ENCODE measurements at places on chromosomes 11 and 22.
A peak's percentile ranks its signal among the peaks of the same experiment; 100 is the strongest.

GRCh38 chr11:380491-380890 lies 11.2 kb downstream of the B4GALNT4 start:
- DNase-seq: no peak

DNA sequence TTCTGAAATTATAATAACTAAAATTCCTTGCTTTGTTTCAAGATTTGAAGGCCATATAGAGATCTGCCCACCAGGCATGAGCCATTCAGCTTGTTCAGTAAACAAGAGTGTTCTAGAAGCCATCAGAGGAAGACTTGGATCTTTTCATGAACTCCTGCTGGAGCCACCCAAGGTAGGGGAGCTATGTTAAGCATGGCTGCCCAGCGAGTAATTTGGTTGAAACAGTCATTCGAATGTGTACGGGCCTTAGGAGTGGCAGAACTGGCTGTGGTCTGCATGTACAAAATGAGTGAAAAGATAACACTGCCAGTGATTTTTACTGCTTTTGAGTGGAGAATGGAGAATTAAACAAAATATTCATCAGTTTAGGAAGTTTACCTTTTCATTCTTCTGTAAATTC lies 103.7 kb downstream of the PPP6R3 start:
- no peak for DNase-seq

GRCh38 chr11:102318469-102318868 lies 1.2 kb downstream of the BIRC3 start:
- peak; percentile 32 for DNase-seq

DNA sequence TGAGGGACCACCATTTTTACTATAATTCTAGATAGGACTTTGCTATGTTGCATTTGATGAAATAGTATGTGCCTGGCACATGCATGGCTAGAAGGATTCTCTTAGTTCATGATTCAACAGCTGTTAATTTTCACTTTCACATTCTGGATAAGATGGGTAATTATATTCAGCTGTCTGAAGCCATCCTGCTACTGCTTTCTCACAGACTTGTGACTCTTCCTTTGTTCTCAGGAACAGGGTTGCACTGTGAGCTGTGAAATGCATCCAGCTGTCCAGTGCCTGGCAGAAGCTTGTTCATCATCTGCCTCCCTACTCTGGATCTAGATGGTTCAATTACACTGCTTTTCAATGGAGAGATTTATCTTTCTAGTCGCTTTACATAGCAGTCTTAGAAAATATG lies 610.1 kb upstream of the ANO5 start:
- DNase-seq: no peak

DNA sequence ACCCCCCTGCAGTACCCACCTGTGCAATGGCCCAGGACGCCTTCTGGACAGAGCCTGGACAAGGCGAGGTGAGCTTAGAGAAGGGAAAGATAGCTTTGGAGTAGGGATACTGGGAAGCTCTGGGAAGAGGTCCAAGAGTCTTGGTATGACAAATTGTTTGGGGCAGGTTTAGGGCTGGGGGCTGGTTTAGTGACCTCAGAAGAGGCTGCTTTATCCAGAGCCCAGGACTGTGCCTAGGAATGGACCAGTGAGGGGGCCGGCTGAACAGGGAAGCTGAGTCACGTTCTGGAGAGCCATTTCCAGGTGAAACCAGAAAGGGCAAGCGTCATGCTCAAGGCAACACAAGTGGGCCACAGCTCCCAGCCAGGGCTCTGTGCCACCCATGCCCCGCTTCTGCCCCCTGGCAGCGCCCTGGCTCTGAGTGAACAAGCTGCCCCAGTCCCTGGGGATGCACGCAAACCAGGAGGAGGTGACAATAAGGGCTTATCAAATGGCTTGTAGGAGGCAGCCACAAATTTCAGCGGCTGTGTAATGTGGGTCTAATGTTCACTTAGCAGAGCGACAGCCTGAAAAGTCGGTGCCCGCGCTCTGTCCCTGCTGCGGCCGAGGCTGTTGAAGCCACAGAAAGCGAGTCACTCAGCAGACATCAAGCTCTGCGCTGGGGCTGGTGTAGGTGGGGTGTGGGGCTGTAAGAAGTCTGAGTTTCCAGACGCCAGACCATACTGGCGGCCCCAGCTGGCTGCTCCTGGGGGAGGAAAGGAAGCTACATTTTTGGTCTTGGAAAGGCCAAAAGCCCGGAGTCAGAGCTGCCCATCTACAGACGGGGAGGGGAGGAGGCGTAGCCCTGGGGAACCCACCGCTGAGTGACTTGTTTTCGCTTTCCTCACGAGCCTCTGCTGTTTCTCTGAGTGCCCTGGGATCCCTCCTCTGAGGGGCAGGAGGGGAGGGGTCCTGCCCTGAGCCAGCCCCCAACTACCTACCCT lies 18.3 kb upstream of the SYT7 start:
- peak; percentile 67 for DNase-seq

DNA sequence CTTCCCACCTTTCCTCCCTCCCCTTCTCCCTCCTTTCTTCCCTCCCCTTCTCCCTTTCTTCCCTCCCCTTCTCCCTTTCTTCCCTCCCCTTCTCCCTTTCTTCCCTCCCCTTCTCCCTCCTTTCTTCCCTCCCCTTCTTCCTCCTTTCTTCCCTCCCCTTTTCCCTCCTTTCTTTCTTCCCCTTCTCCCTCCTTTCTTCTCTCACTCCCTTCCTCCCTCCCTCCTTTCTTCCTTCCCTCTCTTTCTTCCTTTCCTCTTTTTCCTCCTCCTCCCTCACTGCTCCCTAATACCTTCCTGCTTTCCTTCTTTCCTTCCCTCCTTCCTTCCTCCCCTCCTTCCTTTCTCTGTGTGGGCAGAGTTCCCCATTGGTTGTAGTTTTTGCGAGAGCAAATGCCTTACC lies 76.1 kb downstream of the PGR start:
- DNase-seq: no peak

- DNase-seq: peak; percentile 58
Measured at GRCh38 chr11:99020352-99021225, at the start of gene CNTN5. Gene CNTN5 (plus strand): TSS chr11:99020949.

DNA sequence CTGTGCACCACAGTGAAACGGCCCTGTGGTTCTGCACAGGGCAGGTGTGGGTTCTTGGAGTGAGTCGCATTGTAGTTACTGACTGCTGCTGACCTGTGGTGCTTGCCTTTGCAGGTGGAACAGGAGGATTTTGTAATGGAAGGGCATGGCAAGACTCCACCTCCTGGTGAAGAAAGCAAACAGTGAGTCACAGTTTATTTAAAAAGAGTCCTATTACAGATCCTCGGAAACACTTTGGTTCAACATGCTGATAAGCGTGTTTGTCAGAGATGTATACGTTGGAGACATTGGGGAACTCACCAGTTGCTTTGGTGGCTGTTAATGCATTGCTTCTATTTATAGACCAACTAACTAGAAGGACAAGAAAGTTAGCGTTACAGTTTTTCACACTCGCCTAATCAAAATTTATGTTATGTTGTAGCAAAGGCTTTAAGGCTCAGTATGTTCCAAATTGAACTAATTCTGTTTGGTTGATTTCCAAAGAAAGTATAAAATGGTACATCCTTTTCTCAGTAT lies 21.7 kb upstream of the TNRC6B start:
- DNase-seq: peak; percentile 38

DNA sequence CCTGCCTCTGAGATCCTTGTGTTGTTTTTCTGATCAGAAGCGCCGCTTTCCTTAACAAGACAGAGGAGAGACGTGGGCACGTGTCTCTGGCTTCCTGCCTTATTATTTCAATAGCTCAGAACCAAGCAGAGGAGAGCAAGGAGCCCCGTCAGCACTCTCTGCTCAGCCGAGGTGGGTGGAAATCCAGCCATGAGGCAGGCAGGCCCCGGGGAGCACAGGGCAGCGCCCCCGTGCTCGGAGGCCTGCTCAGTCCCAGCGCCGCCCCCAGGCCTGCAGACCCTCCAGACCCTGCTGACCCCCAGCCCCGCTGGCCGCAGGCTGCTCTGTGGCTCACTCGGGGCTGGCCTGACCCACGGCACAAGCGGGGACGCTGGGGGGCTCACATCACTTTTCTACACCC lies 162.8 kb downstream of the BRD1 start:
- DNase-seq: no peak

DNA sequence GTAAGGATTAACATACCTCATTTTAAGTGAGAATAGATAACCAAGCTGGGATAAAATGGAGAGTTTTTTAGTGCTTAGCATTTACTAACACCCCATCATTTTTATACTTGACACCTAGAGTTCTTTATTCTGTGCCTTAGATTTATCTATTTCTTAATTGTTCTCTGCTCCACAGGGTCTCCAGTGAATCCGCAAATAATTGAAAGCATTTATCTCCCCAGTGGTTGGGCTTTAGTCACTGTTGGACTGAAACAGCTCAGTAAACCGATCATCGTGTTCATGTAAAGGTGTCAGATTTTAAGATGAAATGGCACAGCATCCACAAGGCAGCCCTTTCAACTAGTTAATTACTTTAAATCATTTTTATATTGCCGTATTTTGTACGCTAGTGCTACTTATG lies 17.8 kb upstream of the GRIA4 start:
- no peak for DNase-seq

DNA sequence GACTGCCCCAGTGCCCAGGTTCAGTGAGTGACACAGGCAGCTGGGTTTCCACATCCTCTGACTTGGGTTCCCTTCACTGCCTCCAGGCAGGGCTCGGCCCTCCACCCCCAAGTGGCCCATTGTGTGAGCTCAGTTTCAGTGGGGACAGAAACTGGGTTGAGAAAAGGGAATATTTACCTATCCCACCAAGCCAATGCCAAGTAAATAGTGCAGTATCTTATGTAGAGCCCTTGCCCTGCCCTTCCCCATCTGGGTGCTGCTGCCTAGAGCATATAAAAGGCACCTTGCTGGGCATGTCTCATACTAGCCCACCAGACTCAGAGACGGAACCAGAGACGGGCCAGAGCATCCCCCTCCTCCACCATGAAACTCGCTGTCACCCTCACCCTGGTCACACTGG lies at the start of gene SCGB1A1:
TSS of gene SCGB1A1 (plus strand) at position 301 of the 400 bp plus-strand sequence. CDS start at position 364, 63 bp downstream.
- no peak for DNase-seq

GRCh38 chr11:129965248-129965647 lies 37.4 kb downstream of the PRDM10 start:
- DNase-seq: no peak

- DNase-seq: no peak
Measured at GRCh38 chr22:22558071-22558971, 744 bp downstream of the PRAME start.

- no peak for DNase-seq
Measured at GRCh38 chr11:75276186-75276585, 35.6 kb downstream of the TPBGL start.

DNA sequence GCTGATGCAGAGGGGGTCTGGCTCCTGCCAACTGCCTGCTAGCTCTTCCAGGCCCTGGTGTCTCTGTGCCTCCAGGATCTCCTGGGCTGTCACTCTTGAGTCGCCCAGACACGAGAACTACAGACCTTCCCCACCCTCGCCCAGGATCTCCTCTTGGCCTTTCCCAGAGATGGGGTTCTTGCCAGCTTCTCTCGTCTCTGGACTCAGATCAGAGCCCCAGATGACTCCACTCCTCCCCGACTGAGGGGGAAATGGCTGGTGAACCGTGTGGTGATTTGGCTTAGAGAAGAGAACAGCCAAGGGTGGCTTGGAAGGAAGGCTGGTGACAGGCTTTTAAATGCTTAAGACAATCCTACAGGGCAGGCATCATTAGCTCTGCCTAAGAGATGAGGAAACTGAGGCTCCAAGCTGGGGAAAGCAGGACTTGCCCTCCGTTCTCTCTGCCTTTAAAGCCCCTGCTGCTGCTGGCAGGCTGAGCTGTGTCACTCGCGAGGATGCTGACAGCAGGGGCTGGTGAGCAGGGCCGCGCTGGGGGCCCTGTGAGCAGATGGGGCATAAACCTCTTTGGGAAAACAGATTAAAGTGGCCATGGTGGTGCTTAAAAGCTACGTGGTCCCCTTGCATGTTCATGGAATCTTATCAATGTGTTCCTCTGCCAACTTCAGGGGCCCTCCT lies 90.3 kb upstream of the THY1 start:
- DNase-seq: no peak

GRCh38 chr11:132037956-132038355 lies 667.5 kb downstream of the NTM start:
- DNase-seq: no peak

DNA sequence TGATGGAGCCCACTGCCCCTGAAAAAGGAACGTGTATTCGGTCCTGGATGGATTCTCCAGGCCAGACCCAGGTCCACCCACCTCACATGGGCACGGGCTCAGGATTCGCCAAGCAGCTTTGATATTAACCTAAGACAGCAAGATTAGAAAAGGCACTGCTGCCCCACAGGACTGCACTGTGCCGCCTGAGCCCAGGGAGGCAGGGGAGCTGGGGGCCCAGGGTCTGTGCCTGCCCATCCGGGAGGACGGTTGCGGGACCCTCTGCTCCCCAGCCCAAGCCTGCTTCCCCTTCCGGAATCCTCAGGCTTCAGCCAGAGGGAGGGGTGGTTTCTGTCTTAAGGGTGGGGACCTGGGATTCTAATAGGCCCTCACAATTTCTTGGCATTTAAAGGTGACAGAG lies 13.5 kb upstream of the VSIG10L2 start:
- DNase-seq: no peak

DNA sequence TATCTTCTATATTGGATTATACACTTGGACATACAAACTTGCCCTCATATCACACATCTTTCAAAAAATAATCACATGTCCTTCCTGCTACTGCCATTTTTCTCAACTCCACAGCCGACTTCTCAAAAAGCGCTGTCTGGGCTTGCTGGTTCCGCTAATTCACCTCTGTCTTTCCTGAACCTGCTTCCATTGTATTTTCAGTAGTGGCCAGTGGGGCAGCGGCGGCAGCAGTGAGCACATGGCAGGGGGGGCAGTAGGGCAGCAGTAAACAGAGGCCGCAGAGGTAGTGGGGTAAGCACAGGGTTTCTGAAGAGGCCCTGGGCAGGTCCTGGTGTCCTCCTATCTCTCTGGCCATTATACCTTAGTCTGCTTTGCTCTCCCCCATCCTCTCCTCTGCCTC lies 126.3 kb downstream of the RRAS2 start:
- DNase-seq: no peak

GRCh38 chr11:50080256-50080655 lies 47.6 kb downstream of the OR4C45 start:
- DNase-seq: no peak

GRCh38 chr22:47188261-47189055 lies 426.0 kb downstream of the TBC1D22A start:
- no peak for DNase-seq

GRCh38 chr11:12746593-12747097 lies 72.4 kb downstream of the TEAD1 start:
- DNase-seq: peak; percentile 82

DNA sequence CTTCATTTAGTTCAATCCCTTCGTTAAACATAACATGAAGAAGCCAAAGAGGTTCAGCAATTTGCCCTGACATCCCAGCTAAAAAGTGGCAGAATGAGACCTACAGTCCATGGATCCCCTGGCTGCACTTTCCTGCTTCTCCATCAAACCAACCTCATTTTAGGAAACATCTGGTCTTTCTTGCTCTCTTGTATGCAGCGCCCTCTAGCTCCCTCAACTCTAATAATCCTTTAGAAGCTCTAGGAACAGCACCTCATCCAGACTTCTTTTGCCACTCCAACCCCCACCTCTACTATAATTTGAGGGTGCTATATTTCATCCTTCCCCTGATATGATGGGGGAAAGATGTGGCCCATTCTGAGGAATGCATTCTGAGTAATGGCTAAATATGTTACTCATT lies 7.4 kb downstream of the CNTF start:
- peak; percentile 52 for DNase-seq
